ENCODE measurements at places on chromosomes 12 and 14.

DNA sequence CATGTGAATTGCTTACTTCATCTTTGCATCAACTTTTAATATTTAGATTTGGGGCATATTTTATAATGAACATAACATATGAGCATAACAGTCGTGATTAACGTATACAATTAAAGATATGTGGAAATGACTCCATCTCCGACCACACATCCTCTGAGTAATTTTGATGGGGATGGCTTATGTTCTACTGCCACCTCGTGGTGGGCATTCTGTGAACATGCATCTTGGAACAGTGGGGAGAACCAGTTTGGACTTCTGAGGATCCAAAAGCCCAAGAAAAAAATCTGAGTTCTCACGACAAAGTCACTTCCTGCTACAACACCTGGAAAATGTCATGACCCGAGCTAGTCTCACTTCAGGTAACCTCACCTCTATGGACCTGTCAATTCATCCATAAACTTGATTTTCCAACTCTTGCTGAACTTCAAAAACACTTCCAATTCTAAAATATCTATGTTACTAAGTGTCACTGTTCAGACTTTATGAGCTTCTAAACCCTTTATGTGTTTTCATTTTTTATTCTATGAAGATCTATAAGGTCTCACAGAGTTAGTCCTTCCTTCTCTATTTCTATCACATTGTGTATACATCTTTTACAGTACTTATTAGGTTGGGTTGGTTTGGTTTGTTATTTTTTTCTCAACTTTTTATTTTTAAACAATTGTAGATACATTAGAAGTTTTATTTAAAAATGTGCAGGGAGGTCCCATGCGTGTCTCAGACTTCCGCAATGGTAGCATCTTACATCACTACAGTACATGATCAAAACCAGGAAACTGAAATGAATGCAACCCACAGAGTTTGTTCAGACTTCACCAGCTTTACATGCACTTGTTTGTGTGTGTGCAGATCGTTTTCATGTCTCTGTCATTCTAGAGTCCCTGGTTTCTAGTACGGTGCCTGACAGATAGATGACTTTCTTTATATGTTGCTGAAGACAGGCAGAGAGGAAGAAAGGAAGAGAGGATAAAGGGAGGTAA lies 38.2 kb upstream of the STAB2 start:
- DNase-seq: peak; percentile 40

GRCh38 chr12:3564411-3564810 lies 73.4 kb downstream of the PRMT8 start:
- DNase-seq: no peak

GRCh38 chr14:61129168-61129745 lies 148.2 kb downstream of the SLC38A6 start:
- no peak for DNase-seq

GRCh38 chr14:80356413-80356812 lies 145.1 kb upstream of the DIO2 start:
- no peak for DNase-seq

DNA sequence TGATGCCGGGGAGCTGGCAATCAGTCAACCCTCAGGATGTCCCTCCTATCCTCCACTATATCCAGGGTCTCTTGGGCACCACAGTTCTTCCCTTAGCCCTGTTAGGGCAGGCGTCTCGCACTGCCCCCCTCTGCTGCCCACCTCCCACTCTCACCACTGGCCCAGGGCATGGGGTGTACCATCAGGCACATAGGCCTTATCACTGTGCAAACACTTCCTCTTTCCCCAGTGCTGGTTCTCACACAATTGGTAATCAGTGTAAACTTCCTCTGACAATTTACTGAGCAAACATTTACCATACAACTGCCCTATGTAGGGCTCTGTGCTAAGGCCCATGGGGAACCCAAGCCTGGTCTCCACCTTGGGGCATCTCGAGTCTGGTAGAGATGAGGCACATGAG lies 20.1 kb upstream of the TMED10 start:
- DNase-seq: no peak

DNA sequence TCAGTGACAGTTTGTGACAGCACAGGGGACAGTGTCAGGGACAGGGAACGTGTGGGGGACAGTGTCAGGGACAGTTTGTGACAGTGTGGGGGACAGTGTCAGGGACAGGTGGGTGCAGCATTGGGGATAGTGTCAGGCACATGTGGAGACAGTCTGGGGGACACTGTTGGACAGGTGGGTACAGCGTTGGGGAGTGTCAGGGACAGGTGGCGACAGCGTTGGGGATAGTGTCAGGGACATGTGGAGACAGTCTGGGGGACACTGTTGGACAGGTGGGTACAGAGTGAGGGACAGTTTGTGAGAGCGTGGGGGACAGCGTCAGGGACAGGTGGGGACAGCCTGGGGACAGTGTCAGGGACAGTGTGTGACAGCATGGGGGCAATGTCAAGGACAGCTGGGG lies 140.0 kb downstream of the TMEM121 start:
- DNase-seq: no peak

- DNase-seq: no peak
Observed at GRCh38 chr14:36319899-36320199, 588 bp downstream of the MBIP start.

DNA sequence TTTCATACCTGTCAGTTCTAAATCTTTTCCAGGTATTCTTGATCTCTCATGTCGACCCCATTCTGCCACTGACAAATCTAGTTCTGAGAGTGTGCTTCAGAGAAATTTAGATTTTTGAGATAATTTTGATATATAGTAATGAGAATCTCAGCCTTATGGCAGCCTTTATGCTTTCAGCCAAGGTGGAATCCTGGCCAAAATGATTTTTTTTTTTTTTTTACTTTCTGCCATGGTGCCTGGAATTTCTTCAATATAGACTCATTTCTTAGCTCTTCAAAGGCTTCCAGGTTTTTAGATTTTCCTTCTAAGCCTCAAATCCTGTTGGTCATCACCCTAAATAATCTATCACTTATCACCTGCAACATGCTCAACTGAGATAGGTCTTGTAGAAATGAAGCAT lies 926.6 kb downstream of the NRXN3 start:
- no peak for DNase-seq

DNA sequence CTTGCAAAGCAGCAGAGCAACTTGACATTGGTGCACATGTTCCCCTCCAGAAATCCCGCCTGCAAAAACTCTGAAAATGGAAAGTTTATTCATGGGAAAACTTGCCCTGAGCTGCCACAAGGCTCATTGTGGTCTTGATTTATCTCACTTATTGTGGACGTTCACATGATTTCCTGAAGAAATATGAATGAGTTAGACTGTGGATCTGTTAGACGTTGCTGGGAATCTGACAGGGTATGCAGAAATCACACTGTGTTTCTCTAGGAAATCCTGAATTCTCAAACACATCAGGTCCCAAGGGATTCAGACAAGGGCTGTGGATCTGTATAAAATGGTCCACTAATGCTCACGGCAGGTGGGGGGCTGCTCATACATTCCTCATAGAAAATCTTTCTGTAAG lies 72.2 kb downstream of the EID3 start:
- DNase-seq: no peak

DNA sequence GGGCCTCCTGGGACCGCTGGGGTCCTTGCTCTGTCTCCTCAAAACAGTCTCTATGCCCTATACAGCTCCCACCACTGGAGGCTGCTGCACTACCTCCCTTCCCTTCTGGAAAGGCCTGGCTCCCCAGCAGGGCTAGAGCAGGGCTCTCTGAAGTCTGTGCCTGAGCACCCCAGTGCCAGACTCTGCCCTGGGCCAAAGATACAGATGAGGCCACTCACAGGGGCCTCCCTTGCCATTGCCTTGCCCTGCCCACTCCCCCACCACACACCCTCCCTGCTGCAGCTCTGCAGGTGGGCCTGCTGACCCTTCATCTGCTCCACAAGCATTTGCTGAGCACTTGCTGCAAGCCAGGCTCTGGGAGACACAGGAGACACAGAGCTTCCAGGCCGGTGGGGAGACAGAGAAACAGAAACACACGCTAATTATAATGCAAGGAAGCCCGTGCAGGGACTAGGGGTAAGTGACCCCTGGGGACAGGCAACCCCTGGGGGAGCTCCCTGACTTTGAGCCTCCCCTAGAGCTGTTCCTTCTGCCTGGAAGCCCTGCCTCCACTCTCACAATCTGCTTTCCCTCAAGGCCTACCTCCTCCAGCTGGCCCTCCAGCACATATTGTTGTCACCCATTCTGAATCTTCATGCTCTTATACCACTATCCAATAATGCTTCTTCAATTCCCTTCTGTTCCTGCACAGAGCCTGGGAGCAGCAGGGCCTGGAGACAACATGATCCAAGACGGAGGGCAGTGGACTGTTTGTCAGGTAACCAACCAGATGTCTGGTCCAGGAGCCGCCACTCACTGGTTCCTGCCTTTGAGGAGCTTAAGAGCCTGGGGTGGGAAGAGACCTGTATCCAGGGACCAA lies 32.6 kb upstream of the PNMA1 start:
- no peak for DNase-seq

- DNase-seq: no peak
Observed at GRCh38 chr14:64447876-64448670, 17.2 kb upstream of the AKAP5 start.

GRCh38 chr14:102789349-102789748 lies 12.1 kb downstream of the TRAF3 start:
- DNase-seq: no peak

DNA sequence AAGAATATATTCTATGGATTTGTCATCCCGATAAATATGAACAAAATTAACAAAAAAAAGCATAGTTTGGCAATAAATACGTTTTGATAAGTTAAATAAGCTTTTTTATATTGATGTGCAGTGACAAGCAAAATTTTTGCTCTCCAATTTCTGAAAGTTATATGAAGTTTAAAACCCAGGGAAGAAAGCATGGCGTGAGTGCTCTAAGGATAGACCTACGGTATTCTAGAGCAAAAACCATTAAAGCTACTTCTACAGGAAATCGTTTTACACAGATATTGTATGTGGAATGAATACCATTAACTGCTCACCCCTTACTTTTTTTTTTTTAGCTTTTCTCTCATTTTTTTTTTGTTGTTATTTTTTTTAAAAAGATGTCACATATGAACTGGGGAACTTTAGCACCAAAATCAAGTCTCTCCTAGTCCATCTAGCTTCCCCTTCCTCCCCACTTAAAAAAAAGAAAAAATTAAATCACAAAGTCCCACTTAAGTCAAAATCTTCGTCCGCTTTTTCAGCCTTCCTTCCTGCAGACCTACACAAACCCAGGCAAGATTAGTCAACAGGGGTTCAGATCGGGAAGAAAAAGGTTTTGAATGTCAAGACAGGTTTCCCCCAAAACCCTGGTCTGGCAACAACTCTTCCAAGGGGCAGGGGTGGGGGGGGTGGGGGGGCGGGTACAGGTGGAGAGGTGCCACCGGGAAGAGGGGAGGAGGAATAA lies 4.4 kb downstream of the ZFP36L1 start:
- no peak for DNase-seq

DNA sequence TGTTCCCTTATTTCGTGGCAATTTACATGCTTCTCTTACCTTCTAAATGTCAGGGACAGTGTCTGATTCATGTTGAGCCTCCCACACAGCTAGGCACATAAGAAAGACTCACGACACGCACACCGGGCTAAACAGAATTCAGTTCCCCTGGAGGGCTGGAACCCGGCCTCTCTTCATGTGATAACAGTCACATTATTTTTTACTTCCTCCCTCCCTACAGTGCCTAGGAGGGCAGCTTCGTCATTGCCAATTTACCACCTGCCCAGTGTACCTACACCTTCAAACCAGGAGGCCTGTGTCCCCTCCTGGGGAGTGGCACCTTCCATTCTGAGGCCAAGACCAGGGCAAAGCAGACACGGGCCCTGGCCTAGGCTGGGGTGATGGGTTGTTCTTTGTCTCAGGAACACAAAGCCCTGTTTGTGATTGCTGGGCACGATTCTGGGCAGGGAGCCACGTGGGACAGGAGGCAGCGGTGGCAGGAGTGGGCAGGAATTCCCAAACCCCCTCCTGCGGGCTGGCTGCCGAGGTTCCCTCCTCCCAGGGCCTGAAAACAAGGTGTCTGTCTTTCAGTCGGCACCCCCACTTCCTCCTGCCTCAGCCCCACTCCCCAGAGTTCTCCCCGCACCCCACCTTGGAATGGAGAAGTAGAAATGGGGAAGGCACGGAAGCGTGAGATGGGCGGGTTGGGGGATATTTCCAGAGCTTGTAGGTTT lies 6.8 kb upstream of the RASAL1 start:
- no peak for DNase-seq

GRCh38 chr12:93176165-93176564 lies 201.6 kb upstream of the NUDT4 start:
- no peak for DNase-seq

GRCh38 chr14:70821584-70822529 lies 12.5 kb upstream of the MAP3K9 start:
- no peak for DNase-seq

GRCh38 chr12:124919521-124920352 lies 5.3 kb upstream of the UBC start:
- no peak for DNase-seq

- DNase-seq: no peak
Observed at GRCh38 chr14:93717668-93718320, 70.5 kb downstream of the PRIMA1 start.

DNA sequence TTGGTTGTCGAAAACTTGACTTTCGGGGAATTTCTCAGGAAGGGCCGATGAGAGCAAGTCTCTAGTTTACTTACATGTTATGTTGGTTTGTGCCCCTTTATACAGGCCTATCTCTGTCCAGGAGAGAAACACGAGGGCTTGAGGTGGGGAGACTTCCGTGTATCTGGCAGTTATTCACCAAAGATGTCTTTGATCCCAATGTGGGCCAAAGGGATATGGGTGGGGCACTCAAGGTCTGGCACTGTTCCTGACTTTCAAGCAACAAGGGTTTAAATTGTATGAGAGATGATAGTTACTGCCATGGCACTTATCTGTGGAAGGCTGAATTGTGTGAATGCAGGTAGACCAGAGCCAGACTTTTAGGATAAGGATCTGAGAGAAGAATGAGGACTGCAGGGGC lies 137.2 kb upstream of the DHRS4 start:
- no peak for DNase-seq

GRCh38 chr12:68414988-68415387 lies 82.8 kb upstream of the MDM1 start:
- DNase-seq: no peak

DNA sequence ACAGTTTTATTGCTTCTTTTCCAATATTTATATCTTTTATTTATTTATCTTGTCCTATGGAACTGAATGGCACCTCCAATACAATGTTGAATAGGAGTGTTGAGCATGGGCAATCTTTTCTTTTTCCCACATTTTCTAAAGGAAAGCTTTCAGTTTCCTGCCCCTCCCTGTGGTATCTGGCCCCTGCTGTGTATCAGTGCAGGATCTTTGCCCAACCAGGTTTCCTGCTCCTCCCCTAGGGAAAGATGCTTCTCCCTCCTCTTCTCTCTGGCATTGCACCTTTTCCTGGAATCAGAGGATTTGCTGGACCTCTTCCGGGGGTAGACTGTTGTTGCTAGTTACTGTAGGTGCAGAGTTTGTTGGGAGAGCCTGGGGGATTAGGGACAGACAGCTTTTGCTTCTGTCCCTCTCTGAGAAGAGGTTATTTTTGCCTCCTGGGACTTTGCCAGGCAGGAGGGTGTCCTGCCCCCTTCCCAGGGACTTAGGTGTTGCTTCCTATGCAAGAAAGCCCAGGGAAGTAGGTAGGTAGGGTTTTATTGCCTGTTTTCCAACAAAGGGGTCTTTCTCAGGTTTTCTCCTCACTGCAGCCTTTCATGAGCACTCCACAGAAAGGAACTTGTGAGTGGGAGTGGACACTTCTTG lies 67.6 kb downstream of the POLR3B start:
- no peak for DNase-seq

Data from right renal cortex interstitium (tissue), 3 donors.